ENCODE measurements at places on chromosomes 3 and 15.

- DNase-seq, result no peak
These were observed 670.8 kb upstream of the NR2F2 start for GRCh38 chr15:95659656-95660055.

GRCh38 chr3:377158-377561, 180.6 kb downstream of the CHL1 start:
- DNase-seq, result no peak

- no peak for DNase-seq
These were observed 22.7 kb upstream of the TMEM41A start for GRCh38 chr3:185521349-185522138.

DNA sequence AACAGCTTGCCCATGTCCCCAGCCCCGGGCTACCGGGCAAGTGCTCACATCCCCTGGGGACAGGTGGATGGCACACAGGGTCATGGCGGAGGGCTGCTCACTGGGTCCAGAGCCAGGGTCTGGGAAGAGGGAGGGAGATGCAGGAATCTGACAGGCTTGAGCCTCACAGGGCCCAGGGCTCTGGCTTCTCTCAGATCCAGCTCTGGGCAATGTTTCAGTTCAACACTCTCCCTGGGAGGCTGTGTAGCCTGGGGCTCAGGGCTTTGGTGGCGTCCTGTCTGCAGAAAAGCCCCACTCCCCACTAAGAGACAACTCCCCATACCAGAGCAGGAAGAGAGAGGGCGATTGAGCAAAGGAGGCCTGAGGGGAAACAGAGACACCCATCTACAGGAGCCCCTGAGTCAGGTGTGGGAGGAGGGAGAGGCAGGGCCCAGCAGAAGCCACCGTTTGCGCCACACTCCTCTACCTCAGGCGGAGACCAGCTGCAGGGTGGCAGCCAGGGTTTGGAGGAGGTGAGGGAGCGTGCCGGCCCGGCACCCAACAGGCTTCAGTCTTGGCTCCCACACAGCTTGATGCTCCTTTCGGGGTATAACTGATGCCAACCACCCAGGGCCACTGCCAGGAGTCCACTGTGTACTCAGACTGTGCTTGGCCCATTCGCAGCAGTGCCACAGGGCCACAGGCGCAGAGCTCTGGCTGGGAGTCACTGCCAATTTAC, 16.8 kb upstream of the SRP14 start:
- no peak for DNase-seq
